ENCODE measurements at places on chromosomes 4 and X.

DNA sequence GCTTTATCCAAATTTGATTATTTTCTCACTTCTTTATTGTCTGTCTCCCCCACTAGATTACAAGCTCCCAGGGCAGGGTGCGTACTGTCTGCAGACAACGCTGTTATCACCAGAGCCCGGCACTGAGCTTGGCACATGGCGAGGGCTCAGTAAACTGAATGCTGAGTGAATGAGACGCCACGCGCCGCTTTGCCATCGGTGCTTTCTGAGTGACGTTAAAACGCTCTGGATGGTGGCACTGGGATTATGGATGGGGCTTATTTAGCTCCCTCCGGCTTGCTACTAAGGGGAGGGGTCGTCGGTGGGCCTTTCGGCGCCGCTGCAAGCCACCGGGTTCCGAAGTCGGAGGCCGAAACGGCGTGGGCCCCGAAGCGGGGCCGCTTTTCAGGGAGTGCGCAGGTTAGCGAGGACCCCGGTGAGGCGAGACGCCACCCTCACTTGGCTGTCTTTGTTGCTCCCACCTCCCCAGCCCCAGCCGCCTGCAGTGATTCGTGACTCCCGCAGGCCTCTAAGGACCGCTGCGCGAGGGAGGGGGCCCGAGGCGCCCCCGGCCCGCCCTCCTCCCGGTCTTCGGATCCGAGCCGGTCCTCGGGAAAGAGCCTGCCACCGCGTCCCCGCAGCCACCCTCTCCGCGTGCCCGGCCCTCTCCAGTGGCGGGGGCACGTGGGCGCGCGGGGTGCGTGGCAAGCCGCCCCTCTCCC lies 569 bp upstream of the FHL1 start:
- peak; percentile 49 for DNase-seq

GRCh38 chr4:122537388-122538135 lies 81.0 kb upstream of the IL2 start:
- DNase-seq, result no peak

DNA sequence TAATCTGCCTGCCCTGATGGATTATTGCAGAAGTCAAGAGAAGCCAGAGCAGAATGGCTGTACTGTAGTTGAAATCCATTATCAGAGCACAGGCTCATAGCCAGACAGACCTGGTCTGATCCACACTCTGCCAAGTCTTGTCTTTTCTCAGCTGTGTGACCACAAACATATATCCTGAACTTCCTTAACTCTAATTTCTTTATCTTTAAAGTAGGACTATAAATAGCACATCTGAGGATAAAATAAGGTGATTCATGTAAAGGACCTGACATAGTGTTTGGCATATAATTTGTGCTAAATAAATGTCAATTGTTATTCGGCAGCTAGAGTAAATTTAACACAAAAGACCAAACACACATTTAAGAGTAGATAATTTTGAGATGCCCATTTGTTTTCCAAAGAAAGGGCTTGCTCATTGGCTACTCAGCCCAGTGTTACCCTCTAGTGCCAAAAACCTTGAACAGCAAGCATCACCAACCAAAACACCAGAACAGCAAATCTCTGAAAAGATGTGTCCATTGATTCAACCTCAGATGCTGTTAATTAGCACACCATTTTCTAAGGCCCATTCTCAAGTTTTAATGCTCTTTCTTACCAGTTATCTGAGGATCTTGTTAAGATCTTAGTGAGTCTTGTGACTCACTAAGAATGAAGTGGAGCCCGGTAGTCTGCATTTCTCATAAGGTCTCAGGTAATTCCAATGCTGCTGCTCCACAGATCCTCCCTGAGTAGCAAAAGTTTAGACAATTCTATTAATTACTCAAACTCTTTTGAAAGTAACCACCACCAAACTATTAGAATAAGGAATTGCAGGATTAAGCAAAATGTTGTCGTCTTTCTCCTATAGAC lies 108.8 kb downstream of the HHIP start:
- no peak for DNase-seq

DNA sequence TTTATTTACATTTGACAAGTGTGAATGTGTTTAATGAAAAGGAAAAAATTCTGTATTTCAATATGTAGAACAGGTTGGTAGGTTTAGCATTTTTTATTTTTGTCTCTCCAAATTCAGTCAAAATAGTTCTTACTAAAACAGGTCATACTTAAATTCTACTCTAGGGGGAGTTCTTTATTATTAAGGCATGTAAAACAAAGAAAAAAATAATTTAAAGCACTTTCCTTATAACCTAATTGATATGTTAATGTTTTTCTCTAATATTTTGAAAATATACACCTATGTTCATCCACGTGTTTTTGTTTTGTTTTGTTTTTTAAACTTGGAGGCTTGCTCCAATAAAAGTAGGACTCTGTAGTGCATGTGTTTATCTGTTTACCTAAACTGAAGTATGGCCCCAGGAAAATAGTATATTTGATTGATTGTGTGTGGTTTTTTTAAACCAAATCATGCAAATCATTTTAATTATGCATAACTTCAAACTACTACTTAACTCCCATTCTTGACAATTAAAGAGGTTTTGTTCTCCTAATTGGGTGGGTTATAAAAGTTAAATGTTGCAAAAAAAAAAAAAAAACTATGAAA lies 562.7 kb downstream of the RPA4 start:
- no peak for DNase-seq

- no peak for DNase-seq
Measured at GRCh38 chr4:169133932-169134331, 123.9 kb upstream of the CBR4 start.

DNA sequence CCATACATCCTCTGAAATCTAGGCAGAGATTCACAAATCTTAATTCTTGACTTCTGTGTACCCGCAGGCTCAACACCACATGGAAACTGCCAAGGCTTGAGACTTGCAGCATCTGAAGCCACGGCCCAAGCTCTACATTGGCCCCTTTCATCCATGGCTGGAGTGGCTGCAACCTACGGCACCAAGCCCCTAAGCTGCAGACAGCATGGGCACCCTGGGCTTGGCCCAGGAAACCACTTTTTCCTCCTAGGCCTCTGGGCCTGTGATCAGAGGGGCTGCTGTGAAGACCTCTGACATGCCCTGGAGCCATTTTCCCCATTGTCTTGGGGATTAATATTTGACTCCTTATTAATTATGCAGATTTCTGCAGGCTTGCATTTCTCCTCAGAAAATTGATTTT lies 457.9 kb downstream of the GRIA2 start:
- DNase-seq, result no peak

- no peak for DNase-seq
Measured at GRCh38 chr4:22202246-22202974, 253.8 kb upstream of the KCNIP4 start.

DNA sequence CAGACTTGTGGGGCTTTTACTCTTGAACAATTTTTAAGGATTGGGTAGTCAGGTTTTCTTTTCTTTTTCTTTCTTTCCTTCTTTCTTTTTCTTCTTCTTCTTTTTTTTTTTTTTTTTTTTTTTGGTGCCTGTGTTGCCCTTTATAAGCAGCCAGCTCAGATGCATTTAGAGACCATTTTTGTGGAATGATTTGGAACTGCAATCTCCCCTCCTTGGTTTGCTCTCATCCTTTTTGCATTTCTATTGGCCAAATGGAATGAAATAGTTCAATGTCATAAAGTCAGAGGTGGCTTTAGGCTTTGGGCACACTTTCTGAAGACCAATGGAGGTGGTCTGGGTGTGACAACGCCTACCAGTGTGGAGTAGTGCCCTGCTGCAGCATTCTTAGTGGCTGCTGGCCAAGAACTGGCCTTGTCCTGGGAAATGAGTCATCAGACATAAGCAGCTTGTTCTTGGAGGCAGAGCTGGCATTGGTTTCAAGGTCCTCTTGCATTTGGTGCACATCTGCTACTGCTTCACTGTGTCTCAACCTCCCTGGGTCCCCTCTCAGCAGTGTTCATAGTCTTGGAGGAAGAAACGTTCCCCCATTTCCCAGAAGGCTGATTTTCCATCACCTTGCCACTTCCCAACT lies 84.5 kb downstream of the CT47B1 start:
- peak; percentile 24 for DNase-seq

- peak; percentile 23 for DNase-seq
Measured at GRCh38 chr4:174828845-174829701, at the start of gene GLRA3. Gene GLRA3, minus strand, starts transcription at chr4:174829247. Its CDS starts 436 bp downstream, at chr4:174828811.

- no peak for DNase-seq
Measured at GRCh38 chrX:33607042-33607595, 395.8 kb upstream of the DMD start.

- DNase-seq, result no peak
Measured at GRCh38 chr4:119026662-119027444, 108.8 kb upstream of the MYOZ2 start.

DNA sequence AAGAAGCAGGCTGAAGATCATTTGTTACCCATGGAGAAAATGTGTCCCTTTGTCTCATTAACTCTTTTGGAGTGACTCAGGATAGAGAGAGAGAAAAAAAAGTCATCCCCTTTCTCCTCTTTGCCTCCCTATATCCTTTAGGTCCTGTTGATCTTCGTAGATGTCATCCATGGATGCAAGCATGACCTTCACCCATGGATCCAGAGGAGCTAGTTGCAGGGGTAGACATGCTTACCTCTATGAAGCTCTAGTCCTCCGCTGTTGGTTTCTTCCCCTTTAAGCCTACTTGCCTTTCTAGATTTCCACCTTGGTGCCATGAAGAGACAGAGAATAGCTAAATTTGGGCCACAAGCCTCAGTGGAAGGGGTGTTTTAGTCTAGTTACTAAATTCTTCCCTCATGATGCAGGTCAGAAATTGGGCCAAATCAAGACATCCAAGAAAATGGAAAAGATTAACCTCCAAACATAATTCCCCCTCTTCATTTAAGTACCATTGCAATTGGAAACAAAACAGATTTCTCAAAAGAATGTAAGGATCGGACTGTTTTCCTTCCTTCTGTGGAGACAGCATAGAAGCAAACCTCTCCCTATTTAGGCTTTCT lies 178.4 kb downstream of the TECRL start:
- DNase-seq, result no peak

DNA sequence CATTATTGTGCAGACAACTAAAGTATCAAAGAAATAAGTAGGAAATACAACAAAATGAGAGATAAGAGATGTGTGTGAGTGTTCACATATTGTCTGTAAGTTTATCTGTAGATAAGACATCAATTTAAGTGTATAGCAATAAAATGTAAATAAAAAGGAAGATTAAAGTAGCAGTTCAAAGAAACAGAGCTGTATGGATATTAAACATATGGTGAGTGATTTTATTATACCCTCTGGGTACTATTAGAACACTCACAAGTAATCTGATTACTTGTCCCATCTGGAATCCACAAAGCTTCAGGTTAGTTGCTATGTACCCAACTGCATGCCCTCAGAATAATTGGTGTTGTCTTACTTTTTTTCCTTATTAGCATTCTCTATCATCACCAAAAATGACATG lies 747.9 kb upstream of the ADGRL3 start:
- DNase-seq, result no peak

DNA sequence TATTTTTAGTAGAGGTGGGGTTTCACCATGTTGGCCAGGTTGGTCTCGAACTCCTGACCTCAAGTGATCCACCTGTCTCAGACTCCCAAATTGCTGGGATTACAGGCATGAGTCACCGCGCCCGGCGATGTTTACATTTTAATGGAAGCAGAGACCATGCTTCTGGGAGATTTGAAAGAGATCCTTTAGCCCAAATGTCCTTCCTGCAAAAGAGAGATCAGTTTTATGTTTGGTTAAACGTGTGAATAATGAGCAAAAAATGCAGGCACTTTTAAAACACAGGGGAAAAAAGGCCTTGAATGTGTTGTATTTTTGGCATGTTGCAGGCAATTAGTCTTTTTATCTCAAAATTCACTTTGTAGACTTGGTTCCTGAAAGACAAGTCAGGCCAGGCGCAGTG lies 95.8 kb upstream of the ELOVL6 start:
- no peak for DNase-seq

- DNase-seq, result no peak
Measured at GRCh38 chr4:90943311-90943710, 816.1 kb downstream of the CCSER1 start.
